ENCODE measurements at places on chromosomes 1 and 21. TPM values are rescaled to one million over a fixed set of nuclear protein-coding genes. Genes with fewer than 3 reads are reported as not detected.

Gene NIBAN1
- 56.7 TPM for polyA plus RNA-seq

Gene CELA3B
- not detected for polyA plus RNA-seq

Gene CFAP107
- 0.52 TPM for polyA plus RNA-seq

Gene CFHR3
- 1.4 TPM for polyA plus RNA-seq

Gene LYPD8
- not detected for polyA plus RNA-seq

Gene PDC
- polyA plus RNA-seq: not detected

Gene OR2T3
- polyA plus RNA-seq: not detected

Gene TMEM269
- polyA plus RNA-seq: 0.50 TPM

Gene NCF2
- 4.9 TPM for polyA plus RNA-seq

Gene TCHH
- 0.04 TPM for polyA plus RNA-seq

Gene SDHC
- 139 TPM for polyA plus RNA-seq
